ENCODE measurements at places on chromosomes 7 and 10.

- DNase-seq: no peak
Observed at GRCh38 chr10:49219248-49219647, 31.1 kb upstream of the TMEM273 start.

- DNase-seq: no peak
Observed at GRCh38 chr10:10456856-10457255, 560.8 kb upstream of the CELF2 start.

GRCh38 chr7:98241674-98242241 lies 10.3 kb downstream of the TECPR1 start:
- DNase-seq: no peak

DNA sequence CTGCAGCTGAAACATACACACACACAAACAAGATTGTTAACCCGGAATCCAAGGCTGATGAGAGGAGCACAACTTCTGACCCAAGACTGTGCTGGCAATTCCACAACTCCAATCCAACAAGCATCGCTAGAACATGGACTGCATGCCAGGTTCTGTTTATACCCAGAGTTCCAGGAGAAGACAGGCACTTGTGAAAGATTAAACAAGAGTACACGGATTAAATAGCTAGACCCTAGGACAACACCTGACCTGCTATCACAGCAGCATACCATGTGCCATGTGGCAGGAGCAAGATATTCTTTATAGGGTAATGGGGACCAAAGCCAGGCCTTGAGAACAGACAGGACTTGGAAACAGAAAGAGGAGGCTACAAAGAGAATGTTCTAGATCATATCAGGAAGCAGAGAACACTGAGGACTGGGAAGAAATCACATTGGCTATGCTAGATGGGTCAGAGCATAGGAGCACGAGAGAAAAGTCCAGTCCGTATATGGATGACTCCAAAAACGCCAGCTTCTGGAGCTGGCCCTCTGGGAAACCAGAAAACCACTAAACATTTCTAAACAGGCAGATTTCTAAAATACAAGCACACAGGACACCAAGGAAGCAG lies 83.7 kb upstream of the ATP6V0A4 start:
- DNase-seq: no peak

GRCh38 chr7:75931680-75932079 lies 16.7 kb downstream of the POR start:
- DNase-seq: no peak

- peak; percentile 27 for DNase-seq
Observed at GRCh38 chr7:100353685-100354330, 4.1 kb upstream of the PILRB start.

DNA sequence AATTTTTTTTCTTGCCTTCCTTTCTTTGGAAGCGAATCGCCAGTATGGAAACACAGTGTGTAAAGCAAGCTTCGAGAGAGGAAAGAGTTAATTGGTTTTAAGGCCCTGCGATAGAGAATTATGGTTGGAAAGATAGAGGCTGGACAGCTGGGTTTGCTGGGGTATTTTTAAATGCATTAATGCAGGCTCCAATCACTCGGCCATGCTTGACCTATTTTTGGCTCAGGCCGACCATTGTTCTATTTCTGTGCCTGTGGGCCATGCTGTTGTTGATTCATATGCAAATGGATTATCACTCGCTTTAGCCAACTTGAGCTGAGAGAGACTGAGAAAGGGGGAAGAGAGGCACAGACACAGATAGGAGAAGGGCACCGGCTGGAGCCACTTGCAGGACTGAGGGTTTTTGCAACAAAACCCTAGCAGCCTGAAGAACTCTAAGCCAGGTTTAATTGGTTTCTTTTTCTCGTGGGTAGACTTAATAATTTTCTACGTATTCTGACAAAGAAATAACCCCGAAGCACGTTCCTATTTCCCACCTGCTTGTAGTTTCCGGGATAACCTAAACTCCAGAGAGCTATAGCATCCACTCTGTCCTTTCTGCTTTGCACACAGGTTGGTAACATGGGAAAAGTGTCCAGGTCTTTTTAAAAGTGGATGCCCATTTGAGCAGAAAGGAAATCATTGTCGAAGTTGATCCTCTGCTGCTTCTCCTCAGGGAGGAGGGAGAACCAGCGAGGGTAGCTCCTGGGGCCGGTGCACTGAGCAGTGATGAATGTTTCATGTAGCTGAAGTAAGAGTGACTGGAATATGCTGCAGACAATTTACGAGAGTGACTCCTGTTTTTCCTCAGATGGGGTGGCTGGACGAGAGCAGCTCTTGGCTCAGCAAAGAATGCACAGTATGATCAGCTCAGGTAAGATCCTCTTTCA lies at the start of gene HDAC9:
Gene HDAC9 (plus strand): TSS at position 338 of the 929 bp plus-strand sequence. CDS start 554 bp downstream, at position 892.
- no peak for DNase-seq

GRCh38 chr7:8592167-8592566 lies 158.8 kb downstream of the NXPH1 start:
- DNase-seq: no peak

GRCh38 chr7:80224415-80224814 lies 89.8 kb downstream of the GNAI1 start:
- no peak for DNase-seq

DNA sequence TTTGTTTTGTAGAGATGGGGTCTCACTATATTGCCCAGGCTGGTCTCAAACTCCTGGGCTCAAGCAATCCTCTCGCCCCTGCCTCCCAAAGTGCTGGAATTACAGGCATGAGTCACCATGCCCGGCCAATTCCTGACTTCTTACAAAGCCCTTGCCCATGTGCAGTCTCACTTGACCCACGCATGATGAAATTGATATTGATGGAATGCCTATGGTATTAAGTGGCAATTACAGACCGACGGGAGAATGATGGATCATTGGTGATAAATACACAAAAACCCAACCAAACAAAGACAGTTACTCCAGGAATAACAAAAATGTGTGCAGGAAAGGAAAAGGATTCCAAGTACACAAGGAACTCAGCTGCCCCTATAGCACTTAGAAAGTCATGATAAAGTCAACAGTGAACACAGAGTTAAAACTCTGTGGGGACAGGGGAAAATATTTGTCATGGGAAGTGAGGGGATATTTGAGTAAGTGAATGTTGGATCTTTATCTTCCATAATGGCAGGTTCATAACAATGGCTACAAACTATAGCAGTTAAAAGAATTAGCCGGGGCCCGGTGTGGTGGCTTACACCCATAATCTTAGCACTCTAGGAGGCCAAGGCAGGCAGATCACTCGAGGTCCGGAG lies 21.6 kb downstream of the HIP1 start:
- DNase-seq: no peak

DNA sequence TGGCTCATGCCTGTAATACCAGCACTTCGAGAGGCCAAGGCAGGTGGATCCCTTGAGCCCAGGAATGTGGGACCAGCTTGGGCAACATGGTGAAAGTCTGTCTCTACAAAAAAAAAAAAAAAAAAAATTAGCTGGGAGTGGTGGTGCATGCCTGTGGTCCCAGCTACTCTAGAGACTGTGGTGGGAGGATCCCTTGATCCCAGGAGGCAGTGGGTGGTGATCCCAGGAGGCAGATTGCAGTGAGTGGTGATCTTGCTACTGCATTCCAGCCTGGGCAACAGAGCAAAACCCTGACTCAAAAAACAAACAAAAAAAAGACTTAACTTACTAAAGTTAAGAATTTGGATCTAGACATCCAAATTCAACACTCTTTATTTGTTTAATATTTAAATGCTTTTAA lies 10.2 kb upstream of the ADO start:
- DNase-seq: no peak

- DNase-seq: no peak
Observed at GRCh38 chr10:130040817-130041330, 69.8 kb downstream of the C10orf143 start.

DNA sequence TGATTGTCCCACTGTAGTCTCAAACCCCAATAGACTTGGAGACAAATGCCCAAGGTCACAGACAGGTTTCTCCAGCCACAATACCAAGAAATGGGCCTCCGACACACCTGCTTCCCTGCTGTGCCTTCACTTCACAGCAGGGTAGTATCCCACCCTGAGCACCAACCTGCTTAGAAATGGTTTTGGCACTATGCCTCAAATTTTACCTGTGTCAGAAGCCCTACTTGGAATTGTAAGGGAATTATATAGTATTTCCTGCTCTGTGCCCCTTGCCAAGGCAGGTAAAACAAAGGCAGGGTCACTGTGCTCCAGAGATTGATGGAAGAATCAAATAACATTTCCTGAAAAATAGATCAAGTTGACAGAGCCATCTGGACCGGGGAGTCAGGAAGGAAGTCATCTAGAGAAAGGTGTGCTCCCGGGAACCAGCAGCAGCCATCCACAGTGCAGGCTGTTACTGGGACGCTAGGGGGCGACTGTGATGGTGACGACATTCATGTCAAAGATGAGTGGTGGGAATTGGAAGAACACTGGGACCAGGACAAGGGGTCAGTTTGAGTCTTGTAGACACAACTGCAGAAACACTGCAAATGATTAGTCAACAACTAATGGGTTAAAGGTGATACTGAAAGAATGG lies 117.8 kb upstream of the AKR1E2 start:
- DNase-seq: no peak

- DNase-seq: no peak
Observed at GRCh38 chr10:77381750-77382149, 255.9 kb downstream of the KCNMA1 start.

DNA sequence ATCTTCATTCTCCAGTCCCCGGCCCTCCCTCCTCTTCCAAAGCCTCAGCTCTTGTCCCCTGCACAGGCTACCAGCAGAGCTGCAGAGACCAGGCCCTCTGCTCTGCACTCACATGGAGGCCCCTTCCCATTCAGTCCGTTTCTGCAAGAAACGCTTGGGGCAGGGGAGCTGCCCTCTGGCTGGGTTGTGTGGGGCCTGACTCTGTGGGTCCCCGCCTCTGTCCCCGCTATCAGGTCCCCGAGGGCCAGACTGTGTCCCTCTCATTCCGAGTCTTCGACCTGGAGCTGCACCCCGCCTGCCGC lies 1.5 kb downstream of the PCOLCE start:
- no peak for DNase-seq

DNA sequence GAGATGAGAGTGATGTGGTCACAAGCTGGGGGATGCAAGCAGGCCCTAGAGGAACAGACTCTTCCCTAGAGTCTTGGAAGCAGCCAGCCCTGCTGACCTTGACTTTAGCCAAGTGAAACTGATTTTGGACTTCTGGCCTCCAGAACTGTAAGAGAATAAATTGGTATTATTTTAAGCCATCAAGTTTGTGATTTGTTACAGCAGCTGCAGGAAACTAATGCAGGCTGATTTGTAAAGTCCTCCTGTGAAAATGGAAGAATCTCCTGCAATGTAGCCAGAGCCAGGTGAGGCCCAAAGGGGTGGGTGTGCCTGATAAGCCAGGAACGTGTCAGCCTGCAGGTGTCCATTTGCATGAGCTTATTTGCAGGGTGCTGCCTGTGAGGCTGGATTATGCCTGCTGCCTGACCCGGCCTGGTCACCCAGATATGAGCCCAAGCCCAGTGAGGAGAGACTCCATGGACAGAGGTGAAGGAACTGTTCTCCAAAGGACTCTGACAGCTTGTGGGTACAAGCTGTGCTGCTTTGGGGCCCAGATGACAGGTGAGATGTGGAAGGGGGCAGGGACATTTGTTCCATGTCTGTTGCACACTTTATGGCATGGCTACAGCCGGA lies 24.6 kb upstream of the PLEKHA1 start:
- DNase-seq: no peak

- no peak for DNase-seq
Observed at GRCh38 chr10:77328272-77328816, 309.3 kb downstream of the KCNMA1 start.

- no peak for DNase-seq
Observed at GRCh38 chr10:64275774-64276173, 754.6 kb downstream of the REEP3 start.

- no peak for DNase-seq
Observed at GRCh38 chr10:124699471-124700292, 44.5 kb downstream of the FAM53B start.

GRCh38 chr7:36280840-36281812 lies 108.5 kb upstream of the ANLN start:
- DNase-seq: peak; percentile 25

- peak; percentile 31 for DNase-seq
Observed at GRCh38 chr10:80493522-80494051, 39.5 kb downstream of the TSPAN14 start.

DNA sequence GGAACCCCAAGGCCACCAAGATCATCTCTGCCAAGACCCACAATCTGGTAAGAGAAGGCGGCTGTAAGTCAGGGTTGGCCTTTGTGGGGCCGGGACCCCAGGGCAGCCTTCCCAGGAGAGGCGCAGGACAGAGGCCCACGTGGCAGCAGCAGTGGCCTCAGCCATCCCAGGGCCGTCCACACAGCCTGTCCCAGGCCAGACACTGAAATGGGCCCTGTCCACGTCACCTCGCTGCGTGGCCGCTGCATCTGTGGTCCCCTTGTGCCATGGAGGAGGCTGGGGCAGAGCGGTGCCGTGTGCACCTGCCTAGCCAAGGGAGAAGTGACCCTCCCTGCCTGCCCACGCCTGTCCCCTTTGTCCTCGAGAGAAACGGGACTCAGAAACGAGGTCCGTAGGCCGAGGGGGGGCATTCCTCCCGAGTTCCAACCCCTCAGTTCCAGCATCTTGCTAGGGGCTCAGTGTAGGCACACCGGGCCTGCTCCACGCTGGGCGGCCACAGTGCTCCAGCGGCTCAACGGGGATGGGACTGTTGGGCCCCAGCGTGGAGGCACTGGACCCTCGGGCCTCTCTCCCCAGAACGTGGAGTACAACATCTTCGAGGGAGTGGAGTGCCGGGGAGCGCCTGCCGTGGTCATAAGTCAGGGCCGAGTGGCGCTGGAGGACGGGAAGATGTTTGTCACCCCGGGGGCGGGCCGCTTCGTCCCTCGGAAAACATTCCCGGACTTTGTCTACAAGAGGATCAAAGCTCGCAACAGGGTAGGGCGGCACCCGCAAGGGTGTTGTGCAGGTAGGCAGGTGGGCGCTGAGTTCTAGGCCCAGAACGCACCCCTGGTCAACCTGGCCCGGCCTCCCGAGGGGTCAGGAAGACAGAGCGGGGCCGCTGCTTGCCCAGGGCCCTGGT lies 15.6 kb downstream of the DPYSL4 start:
- no peak for DNase-seq

DNA sequence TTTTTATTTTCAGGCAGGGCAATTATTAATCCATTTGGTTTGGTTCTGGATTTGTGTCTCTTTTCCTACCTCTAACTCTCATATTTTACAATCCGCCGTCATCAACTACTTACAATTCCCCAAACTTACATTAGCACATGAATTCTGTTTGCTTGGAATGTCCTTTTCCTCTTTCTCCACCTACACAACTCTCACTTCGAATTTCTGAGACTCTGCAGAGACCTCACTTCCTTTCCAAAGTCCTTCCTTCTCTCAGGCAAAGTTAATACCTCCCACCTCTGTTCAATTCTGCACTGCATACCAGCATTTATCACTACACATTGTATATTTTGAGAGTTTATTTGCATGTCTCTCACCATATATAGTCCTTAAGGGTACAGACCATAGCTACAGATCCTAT lies 122.7 kb upstream of the LRRTM3 start:
- no peak for DNase-seq

DNA sequence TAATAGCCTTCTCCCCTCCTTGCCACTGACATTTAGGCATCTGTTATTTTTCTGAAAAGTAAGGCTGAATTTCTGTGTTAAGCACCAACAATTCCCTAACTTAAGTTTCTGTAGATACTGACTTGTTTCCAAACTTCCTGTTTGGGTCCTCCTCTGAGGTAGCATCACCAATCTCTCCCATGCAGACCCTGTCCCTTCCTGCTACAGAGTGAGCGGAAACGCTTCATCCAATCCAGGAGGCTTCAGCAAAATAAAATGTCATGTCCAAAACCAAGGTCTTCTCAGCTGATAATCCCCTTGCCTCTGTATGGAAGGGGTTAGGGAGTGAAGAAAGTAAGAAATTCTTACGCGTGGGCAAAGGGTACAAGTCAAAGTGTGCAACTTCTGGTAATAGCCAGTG lies 29.9 kb downstream of the XPNPEP1 start:
- no peak for DNase-seq

GRCh38 chr10:133316732-133317131 lies 8.0 kb downstream of the ZNF511 start:
- no peak for DNase-seq

All from CD4-positive, alpha-beta T cell treated with Interleukin-6 at 100 ng/mL for 8 hours (primary cell).